Activated CD8-positive, alpha-beta memory T cell treated with anti-CD3 and anti-CD28 coated beads, Interleukin-2, amount 10 ng/mL, durations not matched to agents 7 days and 5 days (primary cell): ENCODE measurements at places on chromosomes 5 and 9.
A peak's percentile ranks its signal among the peaks of the same experiment; 100 is the strongest.

DNA sequence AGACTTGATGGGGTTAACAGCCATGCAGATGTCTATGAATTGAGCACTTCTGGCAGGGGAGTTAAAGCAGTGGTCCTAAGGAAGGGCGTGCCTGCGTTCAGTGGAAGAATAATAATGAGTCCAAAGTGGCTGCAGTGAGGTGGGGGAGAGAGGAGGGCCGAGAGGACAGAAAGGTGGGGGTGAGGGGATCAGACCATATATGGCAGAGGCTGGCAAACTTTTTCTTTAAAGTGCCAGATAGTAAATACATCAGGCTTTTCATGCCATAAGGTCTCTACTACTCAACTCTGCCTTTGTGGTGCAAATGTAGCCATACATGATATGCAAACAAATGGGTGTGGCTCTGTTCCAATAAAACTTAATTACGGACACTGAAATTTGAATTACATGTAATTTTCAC is 77.1 kb downstream of the STRBP start:
- DNase-seq, result no peak

DNA sequence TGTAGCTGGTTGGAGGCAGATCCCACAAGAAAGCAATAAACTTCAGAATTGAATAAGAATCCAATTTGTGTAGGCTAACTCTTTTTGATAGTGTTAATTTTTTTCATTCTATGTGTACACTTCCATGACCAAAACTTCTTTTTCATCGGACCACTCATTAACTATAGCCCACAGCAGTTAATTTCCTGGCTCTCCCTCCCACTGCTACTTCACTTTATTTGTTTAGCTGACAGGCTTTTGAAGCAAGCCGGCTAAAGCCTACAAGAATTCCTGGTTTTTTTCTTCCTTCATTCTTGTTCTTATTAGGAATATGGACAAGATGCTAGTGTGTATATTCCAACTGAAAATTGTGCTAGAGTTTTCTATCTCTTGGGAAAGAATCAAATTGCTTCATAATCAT is 329.2 kb upstream of the CCNH start:
- DNase-seq, result no peak

GRCh38 chr5:155878991-155879575 is 447.9 kb upstream of the SGCD start:
- DNase-seq, result no peak

GRCh38 chr5:138752951-138753793 is at the start of gene CTNNA1:
Gene CTNNA1, plus strand, starts transcription at chr5:138753425. Its CDS starts 28,500 bp downstream, at chr5:138781925.
- DNase-seq, result peak; percentile 73

DNA sequence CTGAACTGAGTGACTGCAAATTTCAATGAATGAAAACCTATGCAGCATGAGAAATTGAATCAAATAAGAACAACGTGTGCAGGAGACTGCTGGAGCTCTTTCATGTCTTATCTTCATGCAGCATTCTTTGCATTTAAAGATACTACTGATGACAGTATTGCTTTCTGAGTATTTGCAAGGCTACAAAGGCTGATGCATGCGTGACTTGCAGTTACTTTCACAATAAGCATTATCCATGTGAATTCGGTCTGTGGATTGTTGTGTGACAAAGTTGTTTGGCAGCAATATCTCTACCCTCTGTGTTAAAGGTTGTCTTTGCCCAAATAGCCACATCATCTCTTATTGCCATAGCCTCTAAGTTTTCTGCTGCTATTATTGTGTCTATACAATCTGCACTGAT is 102.1 kb upstream of the FBXL17 start:
- DNase-seq, result no peak

DNA sequence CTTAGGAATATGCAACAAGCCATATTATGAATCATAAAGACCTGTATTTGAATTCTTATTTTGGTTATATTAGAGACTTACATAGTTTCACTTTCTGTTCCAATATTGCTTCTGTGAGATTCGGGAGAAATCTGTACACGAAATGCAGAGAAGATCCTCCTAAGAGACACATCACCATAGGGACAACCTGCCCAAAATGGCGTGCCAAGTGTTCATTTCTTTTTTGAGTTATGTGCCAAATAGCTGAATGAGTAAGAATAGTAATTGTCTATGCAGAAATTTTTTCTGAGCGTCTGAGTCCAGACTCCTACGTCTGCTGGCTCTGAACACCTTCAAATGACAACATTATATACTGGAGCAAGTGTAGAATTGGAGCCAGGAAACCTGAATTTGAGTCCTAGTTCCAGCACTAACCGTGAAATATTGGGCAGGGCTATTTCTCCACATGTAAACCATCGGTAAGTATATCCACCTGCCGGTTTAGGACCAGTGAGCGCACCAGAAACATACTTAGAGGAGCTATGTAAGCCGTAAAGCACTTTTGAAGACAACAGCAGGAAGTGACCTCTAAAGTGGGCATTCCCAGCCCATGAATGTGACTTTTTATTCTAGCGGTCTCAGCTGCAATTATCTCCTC is 163.9 kb upstream of the DMRT1 start:
- DNase-seq, result no peak

- no peak for DNase-seq
Observed at GRCh38 chr5:93069276-93069675, 511.7 kb downstream of the NR2F1-AS1 start.

DNA sequence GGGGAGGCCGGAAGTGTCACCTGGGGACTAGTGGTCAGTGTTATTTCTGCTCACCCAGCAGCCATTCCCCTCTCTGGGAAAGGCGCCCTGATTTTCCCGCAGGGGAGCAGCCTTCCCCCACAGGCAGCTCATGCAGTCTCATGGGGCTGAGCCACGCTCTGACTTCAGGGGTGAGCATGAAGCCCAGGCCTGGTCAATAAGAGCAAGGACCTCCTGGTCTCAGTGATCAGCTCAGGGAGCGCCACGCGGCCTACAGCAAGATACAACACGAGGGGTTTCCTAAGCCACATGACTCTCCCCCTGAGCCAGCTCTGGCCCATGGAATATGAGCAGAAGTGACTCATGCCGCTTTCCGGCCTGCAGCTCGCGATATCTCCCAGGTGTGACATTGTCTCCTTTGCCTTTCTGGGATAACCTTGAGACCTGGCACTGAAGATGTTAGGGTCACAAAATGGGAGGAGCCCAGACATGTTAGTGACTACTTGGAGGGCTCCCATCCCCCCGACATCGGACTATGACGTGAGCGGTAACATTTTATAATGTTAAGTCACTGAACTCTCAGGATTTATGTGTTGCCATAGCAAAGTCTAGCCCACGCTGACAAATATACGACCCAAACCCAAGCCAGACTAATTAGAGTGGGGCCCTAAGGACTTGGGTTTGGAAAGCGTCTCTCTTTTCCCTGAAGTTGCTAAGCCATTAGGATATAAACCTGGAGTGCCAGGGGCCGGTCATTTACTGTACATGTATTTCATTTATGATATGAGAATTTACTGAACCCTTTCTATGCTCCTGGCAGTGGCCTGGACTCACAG is 46.5 kb upstream of the GFPT2 start:
- DNase-seq, result no peak

DNA sequence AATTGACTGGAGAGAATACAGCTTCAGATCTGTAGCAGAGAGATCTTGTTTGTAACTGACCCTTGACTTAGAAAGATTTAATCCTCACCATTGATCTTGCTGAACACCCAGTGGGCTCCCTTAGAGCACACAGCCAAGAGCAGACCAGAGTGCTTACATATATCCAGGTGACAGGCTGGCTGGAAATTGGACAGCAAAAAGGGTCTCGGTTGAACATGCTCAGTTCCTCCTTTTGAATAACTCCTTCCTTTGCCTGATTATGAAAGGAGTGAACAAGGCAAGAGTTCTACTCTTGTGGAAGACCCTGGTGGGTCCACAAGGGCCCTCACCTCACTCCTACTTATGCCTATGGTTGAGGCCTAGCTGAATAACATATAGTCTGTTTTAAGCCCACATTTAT is 134.2 kb upstream of the LHFPL2 start:
- DNase-seq, result no peak

DNA sequence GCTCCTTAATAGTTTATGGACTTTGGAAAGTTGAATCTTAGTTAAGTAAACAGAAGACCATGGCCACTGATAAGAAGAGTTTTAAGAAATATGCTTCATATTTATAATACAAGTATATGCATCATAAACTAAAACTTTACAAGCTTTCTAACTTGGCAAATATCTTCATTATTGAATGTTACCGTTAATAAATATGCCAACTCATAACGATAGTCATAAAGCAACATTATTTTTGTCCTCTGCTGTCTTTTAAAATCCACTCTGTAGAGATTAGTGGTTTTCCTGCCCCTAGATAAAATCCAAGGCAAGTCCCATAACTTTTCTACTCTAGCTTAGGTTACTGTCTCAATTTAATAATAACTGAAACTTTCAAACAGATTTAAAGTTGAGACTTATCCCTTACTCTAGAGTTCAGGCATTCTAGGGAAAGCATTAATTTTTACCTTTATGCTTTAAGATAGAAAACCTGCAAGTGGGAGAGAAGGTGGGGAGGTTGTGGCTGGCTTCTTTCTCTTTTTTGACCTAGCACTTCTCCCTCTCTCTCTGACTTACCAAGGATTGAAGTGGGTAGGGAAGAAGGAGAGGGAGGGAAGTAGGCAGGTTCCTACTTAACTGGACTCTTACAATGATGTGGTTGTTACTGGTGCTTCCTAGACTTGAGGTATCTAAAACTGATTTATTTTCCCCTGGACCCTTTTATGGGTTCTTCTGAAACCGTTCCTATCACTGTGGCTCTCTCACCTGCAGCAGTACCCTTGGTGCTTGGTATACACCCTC is 29.6 kb downstream of the RNF145 start:
- no peak for DNase-seq

- no peak for DNase-seq
Observed at GRCh38 chr9:35272989-35273388, 111.2 kb downstream of the UNC13B start.

DNA sequence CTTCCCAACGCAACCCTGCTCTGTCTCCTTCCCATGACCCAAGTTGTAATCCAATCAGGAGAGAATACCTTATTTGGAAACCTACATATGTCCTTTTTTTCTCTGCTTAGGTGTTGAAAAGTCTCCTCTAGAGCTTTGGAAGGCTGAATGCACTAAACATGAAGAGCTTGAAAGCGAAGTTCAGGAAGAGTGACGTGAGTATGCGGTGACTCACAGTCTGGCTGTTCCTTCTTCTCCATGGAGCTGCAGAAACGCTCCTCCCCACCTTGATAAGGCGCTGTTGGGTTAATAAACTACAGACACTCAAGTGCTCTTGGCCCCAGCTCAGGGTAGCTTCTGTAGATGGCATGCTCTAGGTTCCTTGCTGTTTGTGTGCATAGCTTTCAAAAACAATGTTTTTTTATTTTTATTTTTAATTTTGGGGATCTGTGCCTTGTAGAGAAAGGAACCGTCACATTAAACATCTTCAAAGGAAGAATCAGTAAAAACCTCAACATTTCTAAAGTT is 30.7 kb downstream of the RAI14 start:
- no peak for DNase-seq

DNA sequence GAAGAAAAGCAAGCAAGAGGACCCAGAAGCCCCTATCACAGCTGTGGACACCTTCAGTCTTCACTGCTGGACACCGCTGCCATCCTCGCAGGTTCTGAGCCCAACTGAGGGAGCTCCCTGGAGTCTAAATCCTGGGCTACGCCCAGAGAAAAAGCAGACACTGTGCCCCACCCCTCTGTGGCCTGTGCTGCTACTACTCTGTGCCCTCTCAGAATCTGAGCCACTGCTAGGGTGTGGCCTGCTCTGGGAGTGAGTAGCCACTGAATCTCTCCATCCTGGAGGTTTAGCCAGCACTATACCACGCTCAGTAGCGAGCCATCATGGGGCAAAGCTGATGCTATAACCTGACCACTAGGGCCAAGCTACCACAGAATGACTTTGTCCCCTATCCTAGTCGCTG is 338.2 kb downstream of the NPR3 start:
- DNase-seq, result no peak

DNA sequence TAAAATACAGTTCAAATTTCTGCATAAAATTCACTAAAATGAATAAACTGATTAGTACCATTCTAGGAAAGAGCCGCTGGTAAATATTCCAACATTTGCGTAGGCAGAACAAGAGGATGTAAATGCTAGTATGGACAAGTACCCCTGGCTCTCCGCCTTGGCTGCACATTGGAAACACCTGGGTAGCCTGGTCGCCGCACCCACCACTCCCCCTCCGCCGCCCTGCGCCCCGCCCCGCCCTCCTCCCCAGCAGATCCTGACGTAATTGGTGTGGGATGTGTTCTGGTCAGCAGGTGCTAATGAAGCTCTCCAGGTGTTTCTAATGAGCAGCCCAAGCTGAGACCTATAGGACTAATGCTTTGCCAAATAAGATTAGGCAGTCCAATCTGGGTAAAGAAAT is 225.7 kb downstream of the FRMD3 start:
- DNase-seq, result no peak

GRCh38 chr9:125325826-125326225 is 64.2 kb downstream of the GAPVD1 start:
- no peak for DNase-seq

DNA sequence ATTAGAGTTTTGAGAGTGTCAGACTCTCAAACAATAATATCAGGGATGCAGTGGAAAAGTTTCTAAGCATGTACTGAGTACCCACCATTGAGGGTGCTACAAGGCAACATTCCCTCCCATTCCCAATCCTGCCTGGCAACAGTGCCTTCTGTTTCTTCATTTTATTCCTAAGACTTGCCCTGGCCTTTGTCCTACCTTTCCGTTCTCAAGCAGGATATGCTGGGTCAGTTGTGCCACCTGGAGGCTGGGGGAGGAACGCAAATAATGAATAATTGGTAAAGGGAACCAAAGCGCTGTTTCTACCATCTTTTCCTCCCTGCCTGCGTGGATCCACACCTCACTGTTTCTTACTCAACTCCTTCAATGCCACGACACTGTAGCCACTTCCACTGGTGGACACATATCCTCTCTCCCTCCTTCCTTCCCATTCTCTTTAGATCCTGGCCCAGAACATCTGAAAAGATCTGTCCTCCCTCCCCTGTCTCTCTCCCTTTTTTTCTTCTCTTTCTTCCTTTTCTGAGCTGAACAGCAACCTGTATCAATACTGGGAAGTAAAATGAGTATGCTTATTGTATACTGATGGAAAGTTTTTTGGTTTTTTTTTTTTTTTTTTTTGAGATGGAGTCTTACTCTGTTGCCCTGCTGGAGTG is 149.5 kb downstream of the C9orf152 start:
- DNase-seq, result peak; percentile 57

- no peak for DNase-seq
Observed at GRCh38 chr9:21165516-21165915, 944 bp downstream of the IFNA21 start.

GRCh38 chr5:169339869-169340268 is 38.9 kb upstream of the SLIT3 start:
- DNase-seq, result no peak

GRCh38 chr5:78287833-78288232 is 6.7 kb downstream of the AP3B1 start:
- no peak for DNase-seq

GRCh38 chr5:88691945-88692868 is 190.8 kb downstream of the MEF2C start:
- no peak for DNase-seq

- no peak for DNase-seq
Observed at GRCh38 chr5:134018986-134019316, 14.2 kb upstream of the VDAC1 start.

GRCh38 chr5:102153003-102153759 is 142.9 kb downstream of the SLCO4C1 start:
- DNase-seq, result no peak
